ENCODE measurements at places on chromosomes 5 and 9. TPM values are rescaled to one million over a fixed set of nuclear protein-coding genes. Genes with fewer than 3 reads are reported as not detected.

The ENTREP1 gene
- total RNA-seq: not detected

The RASGEF1C gene
- total RNA-seq: not detected

The ATG10 gene
- total RNA-seq: 29.3 TPM

The MLLT3 gene
- total RNA-seq: 0.27 TPM

The IGFBPL1 gene
- 1.3 TPM for total RNA-seq

The TNFSF15 gene
- not detected for total RNA-seq

The CCDC192 gene
- not detected for total RNA-seq

The PCDHGA3 gene
- total RNA-seq: not detected

The TUT7 gene
- 6.8 TPM for total RNA-seq

The TSSK1B gene
- not detected for total RNA-seq

The ARL14EPL gene
- total RNA-seq: not detected

The ISL1 gene
- not detected for total RNA-seq

The ROPN1L gene
- total RNA-seq: 4.0 TPM

The CCDC69 gene
- total RNA-seq: 3.9 TPM

The ADRA1B gene
- total RNA-seq: 46.5 TPM

The SKIC3 gene
- 59.0 TPM for total RNA-seq

The SPEF2 gene
- total RNA-seq: 1.1 TPM

The ADAMTS13 gene
- 1.4 TPM for total RNA-seq

The FOXD4 gene
- total RNA-seq: not detected

The ADAM19 gene
- total RNA-seq: 0.17 TPM

The ZNG1C gene
- total RNA-seq: 7.1 TPM

The AK8 gene
- 3.6 TPM for total RNA-seq

The ADGRV1 gene
- not detected for total RNA-seq

The IFNA2 gene
- total RNA-seq: not detected
